ENCODE measurements at places on chromosomes 6 and 20.

DNA sequence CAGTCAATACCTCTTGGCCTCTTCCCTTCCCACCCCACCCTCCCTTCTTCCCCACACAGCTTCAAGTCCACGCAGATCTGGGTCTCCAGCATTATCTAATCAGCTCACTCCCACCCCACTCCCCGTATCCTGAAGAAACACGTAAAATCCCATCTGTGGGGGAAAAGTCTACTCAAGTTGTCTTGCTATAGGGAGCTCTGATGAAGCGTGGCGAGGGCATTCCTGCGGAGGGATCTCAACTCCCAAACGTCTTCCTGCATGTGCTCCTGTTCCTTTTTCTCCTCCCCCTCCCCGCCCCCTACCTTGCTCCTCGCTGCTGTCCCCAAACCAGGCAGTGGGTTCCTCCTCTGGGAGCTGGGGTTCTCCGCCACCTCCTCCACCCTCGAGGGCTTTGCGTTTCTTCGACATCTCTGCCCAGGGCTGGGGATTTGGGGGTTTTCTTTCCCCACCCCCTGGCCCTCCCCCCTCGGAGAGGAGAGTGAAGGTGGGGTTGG is 181.8 kb downstream of the TBXT start:
- no peak for DNase-seq

DNA sequence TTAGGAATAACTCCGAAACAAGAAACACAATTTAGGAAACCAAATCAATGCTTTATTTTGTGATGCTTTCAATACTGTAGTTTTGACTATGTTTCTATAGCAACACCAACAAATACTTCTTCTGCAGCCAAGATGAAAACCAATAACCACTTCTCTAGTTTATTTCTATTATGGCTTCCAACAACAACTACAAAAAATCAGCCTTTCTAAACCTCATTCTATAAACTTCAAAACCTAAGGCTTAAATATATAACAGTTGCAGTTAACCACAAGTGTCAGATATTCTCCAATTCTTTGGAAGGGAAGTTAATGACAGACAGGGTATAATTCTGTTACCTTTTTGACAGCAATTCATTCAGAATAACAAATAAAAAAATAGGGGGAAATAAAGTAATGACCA is 80.9 kb downstream of the EPB41L2 start:
- no peak for DNase-seq

DNA sequence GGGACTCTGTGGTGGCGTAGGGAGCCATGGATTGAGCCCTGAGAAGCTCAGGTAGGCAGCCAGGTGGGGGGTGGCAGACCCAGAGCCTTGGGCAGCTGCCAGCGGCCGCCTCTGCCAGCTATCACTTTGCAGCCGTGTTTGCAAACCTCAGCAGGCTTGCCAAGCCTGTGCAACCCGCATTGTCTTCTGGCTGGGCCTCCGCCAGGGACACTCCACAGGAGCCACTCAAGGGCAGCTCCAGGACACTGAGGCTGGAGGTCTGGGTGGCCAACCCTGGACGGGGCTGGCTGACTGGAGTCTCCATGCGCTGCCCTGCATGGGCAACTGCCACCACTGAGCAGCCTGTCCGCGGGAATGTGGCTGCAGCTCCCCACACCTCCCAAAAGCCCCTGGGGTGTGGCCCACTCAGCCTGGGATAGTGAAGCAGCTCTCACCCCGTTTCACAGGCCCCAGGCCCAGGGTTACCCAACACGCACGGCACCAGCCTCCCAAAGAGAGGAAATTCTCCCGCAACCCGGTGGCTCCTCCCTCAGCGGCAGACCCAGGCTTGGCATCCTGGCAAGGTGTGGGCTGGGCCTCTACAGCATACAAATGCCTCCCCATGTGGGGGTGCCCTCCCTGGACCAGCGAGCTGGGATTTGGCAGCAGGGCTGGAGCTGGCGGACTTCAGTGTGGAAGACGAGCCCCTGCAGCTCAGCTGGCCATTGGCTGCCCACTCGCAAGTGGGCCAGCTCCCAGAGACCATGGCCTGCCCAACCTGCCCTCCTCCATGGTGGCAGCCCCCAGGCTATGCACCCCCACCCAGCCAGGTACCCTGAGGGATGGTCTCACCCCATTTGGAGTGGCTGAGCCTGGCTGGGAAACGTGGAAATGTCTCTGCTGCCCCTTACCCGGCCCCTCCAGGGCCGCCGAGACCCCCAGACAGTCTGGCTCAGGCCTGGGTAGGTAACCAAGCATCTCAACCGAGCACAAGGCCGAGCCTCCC is 2.9 kb downstream of the CHRNA4 start:
- no peak for DNase-seq

GRCh38 chr6:29527126-29527525 is 32.4 kb downstream of the UBD start:
- DNase-seq, result no peak

- no peak for DNase-seq
These were observed 431.1 kb downstream of the NKAIN2 start for GRCh38 chr6:124234801-124235200.

DNA sequence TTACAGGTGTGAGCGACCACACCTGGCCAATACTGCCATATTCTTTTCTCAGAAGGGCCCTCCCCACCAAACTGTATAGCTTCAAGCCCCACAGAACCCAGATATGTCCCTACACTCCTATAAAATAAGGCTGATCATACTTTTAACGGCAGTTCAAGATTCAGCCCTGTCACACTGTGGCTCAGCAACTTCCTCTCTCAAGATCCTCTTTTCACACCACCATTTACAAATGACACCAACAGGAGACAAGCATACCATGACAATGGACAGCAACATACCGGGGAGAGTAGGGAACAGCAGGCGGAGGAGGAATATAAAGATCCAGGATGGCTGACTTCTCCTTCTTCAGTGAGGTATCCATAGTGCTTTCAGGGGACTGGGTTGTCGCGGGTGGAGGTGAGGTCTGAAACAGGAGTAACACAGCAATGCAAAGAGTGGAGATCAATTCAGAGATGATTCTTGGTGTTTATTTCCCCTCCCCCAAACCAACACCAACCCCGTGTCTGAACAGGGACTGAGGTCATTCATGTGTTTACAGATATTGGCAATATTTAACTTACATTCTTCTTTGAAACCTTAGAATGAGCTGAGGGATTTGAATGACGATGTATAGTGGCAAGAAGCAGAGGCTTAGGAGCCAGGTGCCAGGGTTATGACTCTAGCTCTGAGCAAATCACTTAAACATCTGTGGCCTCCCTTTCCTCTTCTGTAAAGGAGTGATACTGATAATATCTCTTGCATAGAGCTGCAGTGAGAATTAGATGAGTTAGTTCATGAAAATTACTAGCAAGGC is 57.6 kb upstream of the IPCEF1 start:
- DNase-seq, result no peak

- peak; percentile 62 for DNase-seq
These were observed 2.9 kb downstream of the EEF1A2 start for GRCh38 chr20:63495741-63496595.

DNA sequence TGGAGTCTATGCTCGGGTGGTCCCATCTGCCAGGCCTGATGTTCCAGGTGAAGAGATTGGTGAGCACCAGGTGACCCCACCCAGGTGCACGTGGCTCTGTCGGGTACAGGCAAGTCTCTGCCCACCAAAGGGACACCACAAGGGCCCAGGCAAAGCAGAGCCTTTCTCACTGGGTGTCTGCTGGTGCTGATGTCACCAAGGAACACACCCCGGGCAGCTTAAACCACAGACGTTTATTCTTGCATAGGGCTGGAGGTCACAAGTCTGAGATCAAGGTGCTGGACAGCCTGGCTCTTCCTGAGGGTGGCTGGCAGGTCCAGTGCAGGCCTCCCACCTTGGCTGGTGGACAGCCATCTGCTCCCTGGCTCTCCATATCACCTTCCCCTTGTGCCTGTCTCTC is 100.7 kb upstream of the CD93 start:
- DNase-seq, result no peak

- DNase-seq, result no peak
These were observed 878 bp upstream of the HLA-DMA start for GRCh38 chr6:32953775-32954174.
